NCI-H1048 (cell line): ENCODE measurements at places on chromosomes 5 and 9.

DNA sequence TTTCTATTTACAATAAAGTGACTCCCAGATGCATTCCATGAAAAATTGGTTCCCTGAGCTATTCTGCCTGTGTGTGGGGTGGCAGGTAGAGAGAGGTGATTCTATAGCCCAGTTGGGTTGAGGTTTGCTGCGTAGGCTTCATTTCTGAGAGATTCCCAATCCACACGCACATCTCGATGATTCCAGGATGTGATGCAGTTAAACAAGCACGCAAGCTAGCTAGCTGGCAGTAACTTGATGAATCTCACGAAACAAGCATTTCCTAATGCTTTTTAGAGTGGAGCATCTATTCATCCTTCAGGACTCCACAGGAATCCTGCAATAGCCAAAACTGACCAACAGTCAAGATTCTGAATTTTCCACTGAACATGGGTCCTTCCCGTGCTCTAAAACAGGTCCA, 43.8 kb upstream of the CER1 start:
- DNase-seq, result no peak

GRCh38 chr9:108412755-108413154, 443.0 kb downstream of the ACTL7B start:
- no peak for DNase-seq

- no peak for DNase-seq
Observed at GRCh38 chr9:126635661-126636439, 22.1 kb downstream of the LMX1B start.

GRCh38 chr5:108216890-108217289, 165.0 kb downstream of the FBXL17 start:
- no peak for DNase-seq

- DNase-seq, result no peak
Observed at GRCh38 chr5:103598997-103599566, 36.5 kb upstream of the NUDT12 start.

DNA sequence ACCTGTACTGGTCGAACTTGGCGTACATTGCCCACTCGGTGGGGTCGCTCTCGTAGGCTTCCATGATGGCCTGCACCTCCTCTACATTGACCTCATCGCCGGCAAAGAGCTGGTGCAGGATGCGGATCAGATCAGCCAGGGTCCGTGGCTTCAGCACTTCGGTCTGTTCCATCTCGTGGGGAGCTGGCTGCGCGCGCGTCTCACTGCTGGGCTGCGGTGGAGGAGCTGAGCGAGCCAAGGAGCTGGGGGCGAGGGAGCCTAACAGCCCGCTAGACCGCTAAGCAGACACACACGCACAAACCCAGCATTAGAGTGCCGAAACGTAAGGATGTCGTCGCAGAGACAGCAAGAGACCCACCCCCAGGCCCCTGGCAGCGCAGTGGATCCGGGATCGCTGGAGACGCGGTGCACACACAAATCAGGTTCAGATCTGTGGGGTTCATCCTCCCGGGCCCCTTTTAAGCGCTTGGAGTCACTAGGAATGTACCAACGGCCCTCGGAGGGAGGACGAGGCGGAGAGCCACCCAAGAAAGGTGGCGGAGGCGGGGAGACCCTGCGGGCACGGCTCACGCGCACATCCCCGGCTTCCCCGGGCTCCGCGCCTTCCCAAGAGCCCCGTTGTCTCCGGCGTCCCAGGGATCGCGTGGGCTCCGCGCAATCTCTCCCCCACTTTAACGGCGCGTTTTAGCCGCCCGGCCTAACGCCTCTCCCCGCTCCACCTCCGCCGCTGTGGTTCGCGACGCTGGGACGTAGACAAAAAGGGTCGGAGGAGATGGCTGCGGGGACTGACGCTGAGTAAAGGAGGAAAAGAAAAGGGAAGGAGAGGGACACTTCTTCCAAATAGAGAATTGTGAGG, at the start of gene CDO1:
Gene CDO1 (minus strand): TSS at position 434 of the 856 bp plus-strand sequence. CDS start 262 bp downstream, at position 172.
- no peak for DNase-seq
